GM23248 (cell line): ENCODE measurements at places on chromosomes 1 and 21. TPM values are rescaled to one million over a fixed set of nuclear protein-coding genes. Genes with fewer than 3 reads are reported as not detected.

DNM3 gene
- total RNA-seq: 0.11 and 2.1 TPM in 2 replicates

MEX3A gene
- 0.13 and 0.22 TPM in 2 replicates for total RNA-seq

IGSF21 gene
- not detected in 2 replicates for total RNA-seq

C1QB gene
- total RNA-seq: not detected in 2 replicates

LRRC3 gene
- 0.32 and 0.38 TPM in 2 replicates for total RNA-seq

CLCA1 gene
- total RNA-seq: not detected in 2 replicates

ADORA3 gene
- not detected in 2 replicates for total RNA-seq

TTC39A gene
- not detected in 2 replicates for total RNA-seq

LMOD1 gene
- total RNA-seq: 7.8 and 8.9 TPM in 2 replicates

MYBPHL gene
- not detected in 2 replicates for total RNA-seq

RPS8 gene
- 1,375 and 2,062 TPM in 2 replicates for total RNA-seq

VTCN1 gene
- total RNA-seq: not detected in 2 replicates

LDLRAD2 gene
- not detected in 2 replicates for total RNA-seq

ANKRD34A gene
- total RNA-seq: 0.25 and 1.3 TPM in 2 replicates

WNT3A gene
- not detected in 2 replicates for total RNA-seq

CIART gene
- total RNA-seq: 1.8 and 3.4 TPM in 2 replicates

TRAPPC10 gene
- 21.0 and 23.1 TPM in 2 replicates for total RNA-seq

LCA5L gene
- 1.1 TPM in 2 replicates for total RNA-seq

AGMAT gene
- 2.2 and 3.9 TPM in 2 replicates for total RNA-seq

FAM163A gene
- not detected in 2 replicates for total RNA-seq

PKLR gene
- total RNA-seq: not detected in 2 replicates

SMIM1 gene
- total RNA-seq: not detected in 2 replicates

CAMSAP2 gene
- 28.7 and 52.6 TPM in 2 replicates for total RNA-seq

RIMS3 gene
- 0.25 TPM in 1 of 2 replicates, not detected in the other for total RNA-seq
